Activated CD8-positive, alpha-beta memory T cell treated with anti-CD3 and anti-CD28 coated beads for 1 hour (primary cell): ENCODE measurements at places on chromosomes 7 and 10.

DNA sequence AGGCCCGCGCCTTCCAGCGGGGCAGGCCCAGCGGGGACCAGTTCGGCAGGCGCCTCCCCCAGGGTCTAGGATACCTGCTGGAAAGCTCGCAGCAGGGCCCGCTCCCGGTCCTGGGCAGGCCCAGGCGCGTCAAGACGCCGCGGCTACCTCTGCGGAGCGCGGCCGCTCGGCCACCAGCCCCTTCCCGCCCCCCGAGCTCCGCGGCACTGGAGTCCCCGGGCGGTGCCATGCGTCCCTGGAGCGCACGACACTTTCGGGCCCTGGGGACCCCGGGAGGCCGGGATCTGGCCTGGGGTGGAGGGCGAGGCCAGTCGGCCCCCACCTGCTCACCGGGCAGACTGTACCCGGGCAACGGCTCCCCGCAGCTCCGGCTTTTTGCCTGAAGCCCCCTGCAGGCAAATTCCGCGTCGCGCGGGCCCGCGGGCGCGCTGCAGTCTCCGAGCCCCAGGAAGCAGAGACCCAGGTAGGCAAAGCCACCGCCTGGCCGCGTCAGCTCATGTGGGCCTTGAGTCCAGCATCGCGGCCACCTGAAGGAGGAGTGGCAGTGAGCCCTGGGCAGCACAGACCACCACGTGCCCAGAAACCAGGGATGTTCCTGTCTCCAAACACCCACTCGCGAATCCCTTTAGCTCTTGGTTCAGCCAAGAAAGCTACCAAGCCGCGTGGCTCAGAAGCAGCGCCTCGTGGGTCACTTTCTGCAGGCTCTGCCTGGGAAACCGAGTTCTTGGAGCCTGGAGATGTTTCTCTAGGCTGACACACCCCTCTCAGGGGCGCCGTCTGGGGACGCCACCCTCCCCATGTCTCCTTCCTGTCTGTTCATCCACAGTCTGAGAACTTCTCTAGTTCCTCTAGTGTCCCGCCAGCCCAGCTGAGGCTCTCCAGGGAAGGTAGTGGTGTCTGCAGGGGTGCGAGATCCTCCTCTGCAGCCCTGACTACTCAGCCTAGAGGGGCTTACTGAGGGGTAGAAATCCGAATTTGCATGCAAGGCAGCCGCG is 46.1 kb upstream of the APBB1IP start:
- no peak for DNase-seq

DNA sequence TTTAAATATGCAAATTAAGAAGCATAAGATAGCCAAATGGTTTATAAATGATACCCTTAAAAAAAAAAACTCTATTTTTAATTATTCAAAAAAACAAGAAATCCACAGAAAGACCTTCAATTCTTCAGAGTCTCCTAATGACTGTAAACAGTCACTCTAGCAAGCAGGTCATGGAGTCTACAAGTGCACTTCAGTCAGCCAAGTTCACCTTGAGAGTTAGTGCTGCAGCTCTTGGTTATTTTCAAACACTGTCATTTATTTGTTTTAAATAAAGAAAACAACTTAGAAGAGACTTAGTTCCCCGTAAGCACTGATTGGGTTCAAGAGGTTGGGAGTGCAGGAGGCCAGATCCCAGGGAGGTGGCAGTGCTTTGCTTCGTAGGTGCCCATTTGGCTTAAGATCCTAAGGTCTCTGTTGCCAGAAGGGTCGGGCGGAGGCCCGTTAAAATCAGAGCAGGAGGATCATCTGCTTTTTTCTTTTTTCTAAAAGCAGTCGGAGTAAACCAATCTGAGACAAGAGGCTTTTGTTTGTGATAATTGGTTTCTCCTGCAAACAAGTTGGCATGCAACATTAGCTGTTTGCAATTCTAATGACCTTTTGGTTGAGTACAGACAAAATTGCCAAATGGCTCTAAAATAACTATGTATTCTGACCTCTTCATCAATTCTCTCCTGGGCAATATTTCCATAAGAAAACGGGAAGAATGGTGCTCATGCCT is 86.4 kb upstream of the ELMO1 start:
- DNase-seq: no peak

DNA sequence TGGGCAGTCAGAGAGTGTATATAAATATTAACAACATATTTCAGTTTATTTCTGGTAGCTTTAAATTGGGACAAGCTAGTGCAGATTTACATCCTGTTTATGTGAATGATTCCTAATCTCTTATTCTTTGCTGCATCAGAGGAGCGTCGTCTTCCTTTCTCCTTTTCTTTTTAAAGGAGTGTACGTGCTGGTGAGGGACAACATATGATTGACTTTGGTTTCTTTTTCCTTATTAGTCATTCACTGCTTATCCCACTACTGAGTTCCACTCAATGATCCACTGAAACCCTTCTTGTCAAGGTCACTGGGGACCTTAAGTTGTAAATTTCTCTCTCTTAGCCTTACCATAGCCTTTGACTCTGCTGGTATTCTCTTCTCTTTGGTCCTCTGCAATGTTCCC is 116.3 kb downstream of the EXOC4 start:
- DNase-seq: no peak

GRCh38 chr7:110418659-110419280 is 672.2 kb upstream of the LRRN3 start:
- no peak for DNase-seq

- no peak for DNase-seq
Measured at GRCh38 chr10:102620138-102620590, 24.1 kb upstream of the TRIM8 start.

GRCh38 chr10:130804281-130804680 is 507.2 kb downstream of the TCERG1L start:
- DNase-seq: no peak
